ENCODE measurements at places on chromosomes 7 and 10.

DNA sequence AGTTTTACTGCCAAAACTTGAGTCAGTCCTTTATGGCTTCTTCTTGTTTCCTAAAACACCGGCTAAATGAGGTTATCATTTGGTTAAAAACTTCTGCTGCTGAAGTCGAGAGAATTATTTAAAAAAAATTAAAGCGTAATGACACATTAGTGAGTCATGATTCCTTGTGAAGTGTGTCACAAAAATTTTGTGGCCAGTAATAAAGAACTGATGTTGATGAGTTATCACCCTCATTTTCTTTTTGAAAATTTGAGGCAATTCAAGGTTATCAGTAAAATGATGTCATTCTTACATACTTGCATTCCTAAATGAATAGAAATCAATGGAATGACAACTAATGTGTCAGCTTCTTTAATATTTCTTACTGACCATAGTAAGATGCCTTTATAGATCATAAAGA, 427.4 kb downstream of the SORCS3 start:
- DNase-seq = no peak

DNA sequence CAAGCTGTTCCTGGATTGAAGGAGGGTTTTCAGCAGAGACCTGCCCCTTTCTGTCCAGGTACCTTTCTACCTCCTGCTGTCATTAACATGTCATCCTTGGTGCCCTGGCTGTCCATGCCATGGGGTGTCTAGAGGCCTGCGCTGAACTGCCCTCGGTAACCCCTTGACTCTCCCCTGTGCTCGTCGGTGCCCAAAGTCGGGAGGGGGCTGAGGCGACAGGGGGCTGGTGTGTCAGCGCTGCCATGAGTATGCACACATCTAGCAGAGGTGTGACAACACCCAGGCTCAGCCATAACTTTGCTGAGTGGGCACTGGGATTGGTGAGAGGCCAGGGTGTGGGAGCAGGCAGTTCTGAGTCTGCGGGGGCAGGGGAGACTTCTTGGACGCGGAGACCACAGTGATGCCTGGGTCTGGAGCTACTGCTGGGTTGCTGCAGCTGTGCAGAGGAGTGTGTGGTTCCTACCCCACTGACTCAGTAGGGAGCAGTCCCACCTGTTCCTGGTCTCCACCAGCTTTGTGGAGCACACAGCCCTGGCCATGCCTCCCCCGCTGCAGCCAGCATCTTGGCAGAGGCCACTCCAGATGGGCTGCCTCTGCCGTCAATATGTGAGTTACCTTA, 376.2 kb upstream of the SEMA3C start:
- no peak for DNase-seq

DNA sequence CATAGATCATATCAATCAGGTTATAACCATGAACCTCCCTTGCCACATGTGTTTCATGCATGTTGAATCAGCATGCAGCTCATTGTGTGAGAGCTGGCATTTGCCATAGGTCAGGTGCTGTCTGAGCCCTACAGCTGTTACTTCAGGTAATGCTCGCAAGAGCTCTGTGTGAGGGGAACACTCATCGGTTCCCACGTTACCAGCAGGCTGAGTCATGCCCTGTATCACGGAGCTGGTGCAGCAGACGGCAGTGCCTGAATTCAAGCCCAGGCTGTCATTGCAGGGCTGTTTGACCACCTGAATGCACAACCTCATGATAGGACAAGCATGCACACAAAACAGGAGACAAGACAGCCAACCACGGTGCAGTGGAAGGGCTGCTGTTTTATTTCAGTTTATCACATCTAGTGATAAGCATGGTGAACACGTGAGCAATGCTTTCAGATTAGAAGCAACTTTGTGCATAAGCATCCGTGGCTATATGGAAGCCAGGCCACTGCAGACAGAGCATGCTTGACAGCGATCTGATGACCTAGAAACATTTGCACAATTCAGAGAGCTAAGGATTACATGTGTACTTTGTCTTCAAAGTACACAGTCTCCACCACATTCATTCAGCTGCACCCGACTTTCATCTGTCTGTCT, 56.4 kb upstream of the PFKP start:
- DNase-seq = no peak

GRCh38 chr7:115779561-115779960, 251.0 kb downstream of the TFEC start:
- no peak for DNase-seq

DNA sequence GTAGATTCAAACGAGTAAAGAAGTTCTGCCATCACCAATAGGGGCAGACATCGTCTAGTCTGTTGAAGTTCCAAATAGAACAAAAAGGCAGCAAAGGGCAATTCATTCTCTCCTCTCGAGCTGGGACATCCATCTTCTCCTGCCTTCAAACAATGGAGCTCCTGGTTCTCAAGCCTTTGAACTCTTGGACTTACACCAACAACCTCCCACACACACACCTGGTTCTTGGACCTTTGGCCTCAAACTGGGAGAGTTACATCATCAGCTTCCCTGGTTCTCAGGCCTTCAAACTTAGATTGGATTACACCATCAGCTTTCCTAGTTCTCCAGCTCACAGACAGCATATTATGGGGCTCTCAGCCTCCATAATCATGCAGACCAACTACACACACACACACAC, 9.8 kb upstream of the GIMAP5 start:
- no peak for DNase-seq

GRCh38 chr10:114795039-114795438, 26.5 kb upstream of the FHIP2A start:
- DNase-seq = no peak

- no peak for DNase-seq
These were observed 337.1 kb upstream of the GLI3 start for GRCh38 chr7:42573881-42574672.

DNA sequence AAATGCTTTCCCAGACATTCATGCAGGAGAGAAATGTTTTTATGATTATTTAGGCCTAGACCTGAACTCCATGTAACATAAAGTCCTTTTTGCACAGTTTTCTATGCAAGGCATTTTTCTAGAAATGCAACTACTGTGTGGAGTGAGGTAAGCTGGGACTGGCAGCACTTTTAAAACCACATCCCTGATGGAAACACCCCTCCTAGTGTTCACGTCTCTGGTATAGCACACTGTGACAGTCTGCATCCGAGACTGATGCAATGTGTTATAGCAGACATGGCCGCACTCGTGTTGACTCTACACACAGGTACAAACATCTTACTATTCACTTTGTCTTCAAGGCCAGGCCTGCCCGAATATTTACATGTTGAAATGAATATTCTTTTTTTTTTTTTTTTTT, 19.3 kb upstream of the ERCC6 start:
- no peak for DNase-seq

DNA sequence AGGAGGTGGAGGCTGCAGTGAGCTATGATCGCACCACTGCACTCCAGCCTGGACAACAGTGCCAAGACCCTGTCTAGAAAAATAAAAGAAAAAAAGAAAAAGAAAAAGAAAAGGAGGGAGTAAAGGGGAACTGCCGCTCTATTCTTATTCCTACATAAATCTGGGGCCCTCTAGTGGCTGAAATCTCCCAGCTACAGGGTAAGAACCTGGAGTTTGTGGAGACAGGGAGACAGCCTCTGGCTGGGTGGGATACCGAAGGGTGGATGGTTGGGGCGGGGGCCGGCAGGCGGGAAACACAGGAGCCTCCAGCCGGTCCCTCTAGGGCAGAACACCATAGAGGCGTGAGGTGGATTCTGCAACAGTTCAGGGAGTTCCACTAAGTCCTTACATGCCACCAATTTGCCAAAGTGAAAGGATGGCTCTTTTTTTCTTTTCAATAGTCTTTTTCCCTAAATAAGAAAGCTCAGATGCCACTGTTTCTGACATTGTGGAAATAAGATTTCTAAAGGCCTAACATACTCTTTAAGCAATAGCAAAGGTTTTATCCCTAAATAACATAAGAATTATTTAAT, 117.3 kb downstream of the SVIL start:
- no peak for DNase-seq

All from cortex of kidney (tissue), 1 donor.